Activated CD8-positive, alpha-beta memory T cell treated with anti-CD3 and anti-CD28 coated beads for 4 hours (primary cell): ENCODE measurements at places on chromosomes 2 and 18.

GRCh38 chr2:112784199-112785189, at the start of gene IL1A:
Gene IL1A (minus strand): TSS chr2:112784493. CDS start chr2:112783770, 723 bp downstream.
- DNase-seq, result no peak

GRCh38 chr2:209942936-209943605, 59.4 kb upstream of the RPE start:
- no peak for DNase-seq

DNA sequence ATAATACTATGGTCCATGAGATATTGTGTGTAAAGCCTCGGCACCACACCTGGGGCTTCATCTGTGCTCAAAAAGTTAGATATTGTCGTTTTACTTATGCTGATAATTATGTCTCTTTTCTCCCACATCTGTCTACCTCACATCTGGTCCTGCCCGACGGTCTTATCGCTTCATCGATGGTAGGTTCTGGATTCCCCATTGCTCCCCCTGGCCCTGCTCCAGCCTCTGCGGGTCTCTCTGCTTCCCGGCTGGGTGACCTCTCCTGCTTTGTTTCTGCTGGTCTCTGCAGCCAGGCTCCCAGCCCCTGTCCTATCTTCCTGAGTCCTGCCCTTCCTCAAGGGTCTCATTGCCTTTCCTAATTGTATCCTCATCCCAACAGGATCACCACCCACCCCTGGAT, 294.2 kb downstream of the NDUFA10 start:
- DNase-seq, result no peak

DNA sequence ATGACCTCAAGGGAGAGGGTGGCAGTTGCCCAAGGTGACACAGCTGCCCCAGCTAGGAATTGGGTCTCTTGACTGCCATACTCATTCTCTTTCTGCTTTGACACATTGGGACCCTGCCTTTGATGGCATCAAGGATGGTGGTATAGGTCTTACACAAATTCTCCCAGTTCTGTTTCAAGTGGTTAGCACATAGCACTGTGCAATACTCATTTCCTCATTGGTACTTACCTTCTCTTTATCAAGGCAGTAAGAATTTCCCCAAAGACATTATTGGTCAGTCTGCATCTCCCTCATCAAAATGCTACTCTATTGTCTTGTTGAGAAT, 35.9 kb upstream of the CCDC93 start:
- no peak for DNase-seq

- no peak for DNase-seq
Observed at GRCh38 chr2:233658610-233659009, 13.1 kb upstream of the UGT1A9 start.

GRCh38 chr2:99863903-99864270, 278.5 kb downstream of the AFF3 start:
- DNase-seq, result no peak

- no peak for DNase-seq
Observed at GRCh38 chr2:36329746-36330472, 25.7 kb upstream of the CRIM1 start.

DNA sequence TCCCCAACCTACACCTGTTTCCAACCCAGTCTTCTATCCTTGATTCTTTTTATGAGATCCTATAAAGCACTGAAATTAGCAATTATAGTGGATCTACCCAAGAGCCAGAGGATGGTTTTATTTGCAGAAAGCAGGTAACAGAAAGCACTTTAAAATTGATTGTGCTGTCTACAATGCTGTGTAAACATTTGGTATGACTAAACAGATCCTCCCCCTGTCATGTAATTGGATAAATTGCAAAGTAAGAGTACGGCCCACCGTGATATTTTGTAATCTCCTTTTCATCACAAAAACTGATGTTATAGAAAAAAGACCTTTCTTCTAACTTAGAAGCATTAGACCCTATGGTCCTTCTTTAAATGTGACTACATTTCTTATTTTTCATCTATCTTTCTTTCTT, 11.3 kb upstream of the PPP3R1 start:
- DNase-seq, result no peak

GRCh38 chr18:47490882-47491281, 239.4 kb upstream of the SKOR2 start:
- no peak for DNase-seq

- DNase-seq, result no peak
Observed at GRCh38 chr2:58130238-58130637, 83.6 kb downstream of the VRK2 start.

DNA sequence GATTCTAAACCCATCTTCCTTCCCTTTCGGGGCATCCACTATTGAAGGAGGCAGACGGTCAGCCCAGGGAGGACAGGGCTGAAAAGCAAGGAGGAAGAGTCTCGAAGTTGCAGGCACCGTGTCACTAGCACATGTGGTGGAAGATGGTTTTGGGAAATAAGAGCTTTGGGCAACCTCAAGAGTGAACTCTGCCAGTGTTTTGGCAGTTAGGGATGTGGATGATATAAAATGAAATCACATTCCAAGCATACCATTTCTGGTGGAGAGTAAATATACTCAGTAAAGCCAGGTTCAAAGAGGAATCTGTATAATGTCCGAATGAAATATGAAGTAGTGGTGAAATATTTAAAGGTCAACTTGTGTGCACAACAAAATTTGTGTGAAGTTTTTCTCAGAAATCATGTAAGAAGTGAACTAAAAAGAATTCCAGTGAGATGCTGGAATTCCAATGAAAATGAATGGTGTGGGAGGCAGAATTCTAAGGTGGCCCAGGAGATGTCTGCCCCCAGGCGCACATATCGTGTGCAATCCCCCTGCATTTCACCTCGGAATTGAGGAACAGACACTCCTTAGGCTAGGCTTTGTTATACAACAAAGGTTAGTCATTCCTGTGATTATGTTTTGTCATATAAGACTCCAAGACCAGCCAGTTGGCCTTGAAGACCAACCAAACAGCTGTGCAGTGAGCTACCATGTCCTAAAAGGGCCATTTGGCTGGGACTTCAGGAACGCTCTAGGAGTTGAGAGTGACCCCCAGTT, 147.1 kb downstream of the SH3BP4 start:
- DNase-seq, result no peak

GRCh38 chr2:26011990-26012856, 21.7 kb upstream of the RAB10 start:
- no peak for DNase-seq

- no peak for DNase-seq
Observed at GRCh38 chr18:48201337-48202005, 207.7 kb downstream of the ZBTB7C start.

GRCh38 chr2:26251893-26252292, 7.2 kb downstream of the HADHB start:
- no peak for DNase-seq

GRCh38 chr2:203878063-203878462, 10.5 kb downstream of the CTLA4 start:
- no peak for DNase-seq

- no peak for DNase-seq
Observed at GRCh38 chr2:33509908-33510585, 33.6 kb downstream of the RASGRP3 start.

- DNase-seq, result no peak
Observed at GRCh38 chr2:180360283-180360618, 353.2 kb upstream of the CWC22 start.

GRCh38 chr2:195021711-195022507, 635.1 kb upstream of the SLC39A10 start:
- DNase-seq, result no peak

DNA sequence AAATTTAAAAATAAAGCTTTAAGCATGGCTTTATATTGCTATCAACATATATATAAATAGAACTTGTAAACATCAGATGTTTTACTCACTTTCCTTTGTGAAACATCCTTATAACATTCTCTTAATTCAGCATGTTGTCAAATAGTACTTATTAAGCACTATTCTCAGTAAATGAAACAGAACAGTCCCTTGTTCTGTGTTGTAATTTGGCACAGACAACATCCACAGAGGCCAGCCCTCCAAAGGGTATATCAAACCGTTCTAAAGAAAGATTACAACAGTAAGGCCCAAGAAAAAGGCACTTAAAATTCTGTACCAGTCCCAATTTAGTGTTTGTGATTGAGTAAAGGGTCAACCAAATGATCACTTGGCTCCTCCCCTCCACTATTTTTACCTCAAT, 46.0 kb downstream of the GAREM1 start:
- no peak for DNase-seq

DNA sequence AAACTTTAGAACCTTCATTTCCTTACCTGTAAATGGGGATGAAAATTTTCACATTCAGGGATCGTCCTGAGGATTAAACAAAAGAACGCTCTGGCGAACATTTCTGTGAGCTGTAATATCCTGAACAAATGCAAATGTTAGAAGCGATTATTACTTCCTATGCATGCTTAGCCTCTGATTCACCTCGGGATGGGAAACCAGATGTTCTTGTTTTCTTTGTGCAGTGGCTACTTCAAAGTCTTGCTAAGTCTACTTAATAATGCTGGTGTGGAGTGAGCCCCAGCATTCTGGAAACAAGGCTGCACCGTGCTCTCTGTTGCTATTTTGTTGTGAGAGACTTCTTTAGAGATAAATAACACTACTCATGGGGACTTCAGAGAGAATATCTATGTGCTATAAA, 119.1 kb upstream of the PELI1 start:
- DNase-seq, result no peak

DNA sequence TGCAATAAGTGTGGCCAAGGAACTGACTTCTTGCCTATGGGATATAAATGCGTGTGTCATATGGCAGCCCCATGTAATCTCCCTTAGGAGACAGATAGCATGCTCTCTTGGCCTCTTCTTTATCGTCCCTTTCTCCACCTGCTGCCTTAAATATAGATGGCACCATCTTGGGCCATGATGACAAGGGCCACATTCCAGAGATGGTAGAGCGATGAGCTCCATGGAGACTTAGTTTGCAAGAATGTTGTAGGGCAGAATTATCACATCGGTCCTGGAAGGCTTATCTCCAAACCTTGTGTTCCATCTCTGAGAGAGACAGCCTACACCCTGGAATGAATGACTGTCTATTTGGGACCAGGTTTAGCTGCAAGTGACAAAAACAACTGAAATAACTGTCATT, 536.7 kb downstream of the TNS1 start:
- no peak for DNase-seq

GRCh38 chr2:98464772-98465310, 20.2 kb downstream of the INPP4A start:
- no peak for DNase-seq

DNA sequence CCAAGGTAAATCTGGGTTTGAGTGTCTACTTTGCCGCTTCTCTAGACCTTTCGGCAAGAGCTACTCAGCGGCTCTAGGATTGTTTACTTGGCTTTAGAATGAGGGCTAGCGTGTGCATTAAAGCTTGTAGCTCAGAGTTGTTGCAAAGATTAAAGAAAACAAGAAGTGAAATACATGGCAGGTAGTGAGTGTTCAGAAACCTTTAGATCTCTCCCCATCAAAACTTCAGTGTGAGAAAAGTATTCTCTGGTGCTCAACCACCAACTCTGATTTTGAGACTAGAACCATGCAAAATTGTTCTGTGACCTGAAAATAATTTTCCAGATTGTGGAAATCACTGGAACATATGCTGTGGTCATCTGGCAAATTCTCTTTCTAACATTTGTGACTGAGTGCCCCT, 512.0 kb downstream of the CMPK2 start:
- no peak for DNase-seq

DNA sequence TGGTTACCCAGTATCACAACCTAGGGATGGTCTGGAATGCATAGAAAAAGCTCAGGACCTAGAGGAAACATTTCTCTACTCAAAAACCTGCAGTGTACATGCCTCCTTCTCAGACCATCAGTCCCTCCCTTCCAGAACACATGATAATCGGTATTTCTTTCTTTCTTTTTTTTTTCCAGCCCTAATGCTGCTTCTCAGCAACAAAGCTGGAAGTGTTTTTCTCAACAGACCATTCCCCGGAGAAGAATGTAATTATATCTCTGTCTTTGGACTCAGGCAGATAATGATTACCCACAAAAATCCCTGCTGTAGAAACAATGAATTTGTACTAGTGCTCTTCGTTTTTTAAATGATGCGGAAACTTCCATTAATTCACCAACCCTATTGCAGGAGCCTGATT, 44.1 kb upstream of the NDUFV2 start:
- no peak for DNase-seq

GRCh38 chr2:10359246-10359645, 56.5 kb downstream of the HPCAL1 start:
- no peak for DNase-seq

DNA sequence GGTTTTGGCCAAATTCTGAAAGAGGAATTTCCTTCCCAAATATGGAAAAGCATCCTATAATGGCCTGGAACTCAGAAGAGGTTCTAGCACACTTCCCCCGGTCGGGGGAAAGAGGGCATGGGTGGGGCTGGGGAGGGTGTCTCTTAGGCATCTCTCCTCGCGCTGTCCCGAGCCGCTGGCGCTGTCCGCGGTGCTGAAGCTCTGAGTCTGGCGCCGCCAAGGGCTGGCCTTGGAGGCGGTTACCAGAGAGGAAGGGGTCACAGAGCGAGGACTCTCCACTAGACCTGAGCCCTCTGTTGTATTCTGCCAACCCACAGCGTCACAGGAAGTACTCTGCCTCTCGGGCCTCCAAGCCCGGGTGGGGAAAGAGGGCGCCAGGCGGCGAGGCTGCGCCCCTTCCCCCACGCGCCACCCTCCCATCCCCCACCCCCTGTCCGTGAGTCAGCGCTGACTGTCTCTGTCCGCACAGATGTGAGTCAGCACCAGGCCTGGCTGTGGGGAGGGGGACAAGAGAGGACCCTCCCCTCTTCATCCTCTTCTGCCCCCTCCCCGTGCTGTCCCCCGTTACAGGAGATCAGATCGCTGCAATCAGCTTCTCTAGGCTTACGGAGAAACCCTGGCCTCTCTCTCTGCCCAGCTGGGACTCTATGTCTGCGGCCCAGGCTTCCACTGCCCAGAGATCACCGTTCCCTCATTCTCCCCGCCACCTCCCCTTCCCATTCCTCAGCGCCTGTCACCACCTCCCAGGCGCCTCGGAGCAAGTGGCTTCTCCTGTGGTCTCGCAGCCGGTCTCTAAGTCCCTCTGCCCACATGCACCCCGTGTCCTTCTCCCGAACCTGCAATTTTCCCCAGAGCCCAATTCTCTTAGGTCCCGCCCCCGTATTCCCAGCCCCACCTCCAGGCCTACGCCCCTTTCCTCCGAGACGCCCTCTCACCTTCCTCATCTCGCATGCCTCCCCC, 779 bp downstream of the PTPRN start:
- peak; percentile 11 for DNase-seq

- no peak for DNase-seq
Observed at GRCh38 chr2:209425471-209426071, 1.7 kb downstream of the MAP2 start.

- DNase-seq, result no peak
Observed at GRCh38 chr2:144014103-144014502, 505.8 kb downstream of the ZEB2 start.

DNA sequence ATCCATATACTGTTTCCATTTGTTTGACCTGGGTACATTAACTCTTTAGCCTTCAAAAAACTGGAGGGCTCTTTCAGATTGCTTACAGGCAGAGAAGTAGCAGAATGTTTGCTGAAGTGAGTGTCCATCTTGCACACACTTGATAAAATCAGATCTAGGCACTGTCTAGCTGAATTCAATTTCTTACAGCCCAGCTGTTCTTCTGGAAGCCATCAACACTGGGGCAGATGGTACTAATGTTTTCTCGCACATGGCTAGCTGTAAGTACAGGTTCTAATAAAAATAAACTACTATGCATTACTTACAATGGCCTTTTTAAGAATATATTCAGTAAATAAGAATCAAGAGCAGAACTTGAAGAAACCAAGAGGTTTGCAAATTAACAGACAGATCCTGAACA, 175.9 kb downstream of the NBAS start:
- no peak for DNase-seq

GRCh38 chr2:64942693-64943092, 46.5 kb upstream of the SLC1A4 start:
- no peak for DNase-seq
